ENCODE measurements at places on chromosomes 6 and 20. TPM values are rescaled to one million over a fixed set of nuclear protein-coding genes. Genes with fewer than 3 reads are reported as not detected.

DNA sequence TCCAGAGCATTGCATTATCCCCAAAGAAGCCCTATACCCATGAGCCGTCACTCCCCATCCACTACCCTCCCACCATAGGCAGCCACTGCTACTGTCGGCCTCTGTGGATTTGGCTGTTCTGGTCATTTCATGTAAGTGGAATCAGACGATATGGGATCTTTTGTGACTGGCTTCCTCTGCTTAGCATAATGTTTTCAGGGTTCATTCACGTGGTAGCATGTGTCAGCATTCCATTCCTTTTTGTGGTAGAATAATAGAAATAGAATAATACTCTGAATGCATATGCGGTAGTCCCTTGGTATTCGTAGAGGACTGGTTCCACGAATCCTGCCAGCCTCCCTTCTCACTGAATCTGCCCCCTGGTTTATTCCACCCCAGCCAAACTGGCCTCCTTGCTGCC lies 402.6 kb upstream of the SULF2 start:
- DNase-seq = no peak

DNA sequence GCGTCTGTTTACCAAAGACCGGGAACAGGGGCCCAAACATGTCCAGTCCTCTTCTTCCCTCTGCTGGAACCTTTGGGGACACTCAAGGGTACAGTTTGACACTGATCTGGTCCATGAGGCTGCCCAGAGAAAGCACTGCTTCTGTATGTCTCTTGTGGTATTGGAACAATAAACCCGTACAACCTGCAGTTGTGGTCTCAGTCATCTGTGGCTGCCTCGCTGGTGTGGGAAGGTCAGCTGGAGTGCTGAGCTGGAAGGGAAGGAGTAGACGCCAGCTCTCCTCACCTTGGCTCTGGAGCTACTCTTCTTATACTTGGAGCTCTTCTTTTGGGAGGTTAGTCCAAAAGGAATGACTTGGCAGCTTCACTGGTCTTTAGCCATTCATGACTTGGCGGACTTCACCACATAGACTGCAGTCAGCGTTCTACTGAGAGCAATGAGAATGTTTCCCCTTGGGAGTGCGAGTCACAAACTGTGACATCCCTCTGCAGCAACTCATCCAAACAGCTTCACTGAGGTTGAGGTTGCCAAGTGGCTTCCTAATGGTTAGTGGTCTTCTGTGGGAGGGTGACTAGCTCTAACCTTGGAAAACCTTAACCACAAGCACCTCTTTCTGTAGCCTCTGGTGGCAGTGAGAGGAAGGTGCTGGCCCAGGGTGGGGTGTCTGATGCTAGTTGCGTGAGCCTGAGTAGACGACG lies 81.2 kb downstream of the ASXL1 start:
- DNase-seq = no peak

HAO1 gene
- 0.08 TPM for polyA plus RNA-seq

DNA sequence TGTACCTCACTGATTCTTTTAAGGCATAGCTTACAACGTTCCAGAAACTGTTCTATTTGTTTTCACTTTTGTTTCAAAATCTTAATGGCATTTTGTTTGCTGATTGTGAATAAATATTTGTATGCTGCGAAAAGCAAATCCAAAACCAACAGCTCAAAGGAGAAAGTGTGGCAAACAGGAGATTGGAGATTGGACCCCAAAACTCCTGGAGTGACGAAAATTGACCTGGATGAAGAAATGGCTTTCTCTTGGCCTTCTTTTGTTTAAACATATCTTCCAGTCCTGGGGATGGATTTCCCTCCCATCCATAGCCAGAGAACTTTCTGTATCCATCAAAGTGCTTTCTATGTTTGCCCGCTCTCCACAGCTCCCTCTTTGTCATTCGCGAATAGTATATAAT lies 2.8 kb upstream of the CTCFL start:
- DNase-seq = no peak

PRELID3B gene
- polyA plus RNA-seq = 79.7 TPM

GRCh38 chr6:2149361-2150006 lies 95.9 kb downstream of the GMDS start:
- no peak for DNase-seq

DDR1 gene
- polyA plus RNA-seq = 169 TPM

SCAND1 gene
- polyA plus RNA-seq = 73.7 TPM

DNA sequence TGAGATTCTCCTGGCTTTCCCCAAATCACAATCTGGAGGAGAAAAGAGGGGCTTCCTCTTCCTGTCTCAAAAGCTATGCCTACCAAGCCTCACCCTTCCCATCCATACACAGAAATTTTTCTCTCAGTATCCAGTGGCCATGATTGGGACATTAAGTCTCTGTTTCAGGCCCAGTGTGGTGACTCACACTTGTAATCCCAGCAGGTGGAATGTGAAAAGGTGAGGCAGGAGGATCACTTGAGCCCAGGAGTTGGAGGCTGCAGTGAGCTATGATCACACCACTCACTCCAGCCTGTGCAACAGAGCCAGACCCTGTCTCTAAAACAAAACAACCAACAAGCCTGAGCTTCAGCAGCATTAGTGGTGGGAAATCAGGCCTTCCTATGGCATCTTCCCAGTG lies 210.0 kb downstream of the OGFRL1 start:
- no peak for DNase-seq

DNA sequence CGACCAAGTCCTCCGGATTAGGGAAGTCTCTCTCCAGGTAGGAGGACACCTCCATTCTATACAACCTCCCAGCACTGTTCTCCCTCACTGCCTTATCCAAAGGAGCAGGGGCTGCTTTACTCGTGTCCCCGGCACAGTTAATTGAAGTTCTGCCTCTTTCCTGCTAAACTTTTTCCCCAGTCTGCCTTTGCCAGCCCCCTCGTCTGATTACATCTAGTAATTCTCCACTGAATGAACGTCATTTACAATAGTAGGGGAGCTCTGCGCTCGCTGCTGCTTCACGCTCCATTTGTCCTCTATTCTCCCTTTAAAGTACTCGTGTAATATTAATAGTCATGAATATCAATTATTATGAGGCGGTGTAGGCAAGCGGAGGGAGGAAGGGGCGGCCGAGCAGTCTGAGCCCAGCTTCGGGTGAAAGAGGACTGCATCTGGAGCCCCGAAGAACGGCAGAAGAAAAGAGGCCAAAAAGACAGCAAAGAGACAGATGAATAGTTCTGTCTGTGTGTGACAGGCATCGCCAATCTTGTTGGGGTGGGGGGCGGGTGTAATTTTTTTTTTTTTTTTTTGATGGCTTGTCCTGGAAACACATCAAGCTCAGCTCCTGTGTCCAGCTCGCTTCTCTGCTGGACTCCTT lies 2.9 kb downstream of the TFAP2B start:
- no peak for DNase-seq

CNR1 gene
- 1.2 TPM for polyA plus RNA-seq

DNA sequence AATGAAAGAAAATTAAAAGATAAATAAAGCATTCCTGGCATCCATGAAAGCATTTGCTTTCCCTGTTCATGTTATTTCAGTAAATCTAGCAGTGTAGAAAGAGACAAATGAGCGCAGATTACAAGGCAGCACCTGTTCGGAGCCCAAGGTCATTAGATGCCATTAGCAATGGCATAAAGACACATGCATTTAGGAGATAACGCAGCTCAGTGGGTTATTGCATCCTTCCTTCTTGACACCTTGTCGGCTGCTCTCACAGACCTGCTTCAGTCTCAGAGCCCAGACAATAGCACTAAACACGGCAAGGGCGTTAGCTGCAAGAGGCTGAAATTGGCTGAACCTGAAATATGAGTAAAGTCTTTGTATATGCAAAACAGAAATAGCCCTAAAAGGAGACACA lies 140.3 kb downstream of the ATXN1 start:
- DNase-seq = no peak

- DNase-seq = no peak
These were observed 36.9 kb downstream of the CCN2 start for GRCh38 chr6:131914234-131914633.

DNA sequence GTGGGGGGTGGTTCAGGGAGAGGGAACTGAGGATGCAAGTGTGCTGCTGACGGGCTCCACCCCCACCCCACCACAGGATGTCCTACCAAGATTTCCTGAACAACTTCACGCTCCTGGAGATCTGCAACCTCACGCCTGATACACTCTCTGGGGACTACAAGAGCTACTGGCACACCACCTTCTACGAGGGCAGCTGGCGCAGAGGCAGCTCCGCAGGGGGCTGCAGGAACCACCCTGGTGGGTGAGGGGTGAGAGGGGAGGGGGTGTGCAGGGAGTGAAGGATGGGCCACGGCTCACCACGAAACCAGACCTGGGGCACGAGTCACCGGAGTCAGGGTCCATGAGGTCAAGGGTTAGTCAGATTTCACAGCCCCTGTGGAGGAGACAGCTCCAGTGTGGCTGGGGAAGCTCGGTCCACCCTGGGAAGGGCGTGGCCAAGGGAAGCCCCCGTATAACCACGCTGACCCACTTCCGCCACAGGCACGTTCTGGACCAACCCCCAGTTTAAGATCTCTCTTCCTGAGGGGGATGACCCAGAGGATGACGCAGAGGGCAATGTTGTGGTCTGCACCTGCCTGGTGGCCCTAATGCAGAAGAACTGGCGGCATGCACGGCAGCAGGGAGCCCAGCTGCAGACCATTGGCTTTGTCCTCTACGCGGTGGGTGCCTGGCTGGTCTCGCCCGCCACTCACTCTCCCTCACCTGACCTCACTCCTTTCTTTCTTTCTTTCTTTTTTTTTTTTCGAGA lies 18.3 kb downstream of the CAPN11 start:
- DNase-seq = no peak

RAD21L1 gene
- not detected for polyA plus RNA-seq
